ENCODE measurements at places on chromosomes 4 and X.

GRCh38 chr4:38666766-38667084 is 2.7 kb downstream of the KLF3 start:
- no peak for DNase-seq

DNA sequence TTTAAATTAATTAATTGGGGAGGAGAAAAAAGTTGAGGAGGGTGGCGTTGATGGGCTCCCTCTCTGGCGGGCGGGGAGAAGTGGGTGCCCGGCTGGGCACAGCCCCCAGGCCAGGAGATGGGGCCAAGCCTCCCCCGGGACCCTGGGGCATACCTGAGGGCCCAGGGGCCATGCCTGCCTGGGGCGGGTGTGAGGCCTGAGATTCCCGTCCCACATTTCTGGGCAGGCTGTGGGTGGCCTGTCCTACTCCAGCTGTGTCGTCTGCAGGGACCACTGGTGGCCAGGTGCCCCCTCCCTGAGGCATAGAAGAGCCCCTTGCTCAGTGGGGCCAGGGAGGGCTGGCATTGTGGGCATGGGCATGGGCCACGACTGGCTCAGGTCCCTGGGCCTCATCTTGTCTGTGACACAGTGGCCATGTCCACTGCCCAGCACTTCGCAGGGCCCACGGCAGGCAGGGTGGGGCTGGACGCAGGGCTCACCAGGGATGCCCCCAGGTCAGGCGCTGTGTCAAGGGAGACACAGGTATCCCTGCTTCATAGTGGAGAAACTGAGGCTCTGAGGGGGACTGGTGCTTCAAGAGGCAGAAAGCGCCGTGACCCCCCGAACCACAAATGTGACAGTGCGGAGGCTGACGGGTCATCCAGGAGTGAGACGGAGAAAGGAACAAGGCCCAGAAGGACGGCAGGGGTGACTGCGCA is 60.1 kb downstream of the FAM53A start:
- DNase-seq, result no peak

DNA sequence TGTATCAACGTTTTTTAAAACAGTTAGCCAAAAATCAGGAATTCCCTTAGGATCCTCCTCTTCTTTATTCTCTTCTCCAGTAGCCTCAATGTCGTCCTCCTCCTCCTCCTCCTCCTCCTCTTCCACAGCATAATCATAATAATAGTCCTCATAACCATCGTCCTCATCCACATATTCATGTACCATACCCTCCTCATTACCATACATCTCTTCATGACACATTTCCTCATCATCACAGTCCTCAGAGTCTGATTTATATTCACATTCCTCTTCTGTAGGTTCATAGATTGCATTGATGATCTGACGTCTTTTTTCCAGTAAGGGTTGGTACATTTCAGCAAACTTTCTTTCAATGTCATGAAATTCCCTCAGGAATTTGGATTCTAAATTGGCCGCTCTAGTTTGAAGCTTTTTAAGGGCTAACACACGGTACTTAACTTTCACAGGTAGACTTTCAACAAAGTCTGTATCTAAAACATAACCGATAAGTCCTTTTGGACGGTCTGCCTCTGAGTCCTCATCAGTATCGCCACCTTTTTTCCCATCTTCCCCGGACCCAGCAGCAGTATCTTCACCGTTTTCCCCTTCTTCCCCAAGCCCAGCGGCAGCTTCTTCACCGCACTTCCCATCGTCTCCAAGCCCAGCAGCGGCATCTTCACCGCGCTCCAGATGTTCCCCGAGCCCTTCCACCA is 771 bp downstream of the NAP1L2 start:
- no peak for DNase-seq

- no peak for DNase-seq
Measured at GRCh38 chr4:162981823-162982222, 184.9 kb downstream of the NAF1 start.

DNA sequence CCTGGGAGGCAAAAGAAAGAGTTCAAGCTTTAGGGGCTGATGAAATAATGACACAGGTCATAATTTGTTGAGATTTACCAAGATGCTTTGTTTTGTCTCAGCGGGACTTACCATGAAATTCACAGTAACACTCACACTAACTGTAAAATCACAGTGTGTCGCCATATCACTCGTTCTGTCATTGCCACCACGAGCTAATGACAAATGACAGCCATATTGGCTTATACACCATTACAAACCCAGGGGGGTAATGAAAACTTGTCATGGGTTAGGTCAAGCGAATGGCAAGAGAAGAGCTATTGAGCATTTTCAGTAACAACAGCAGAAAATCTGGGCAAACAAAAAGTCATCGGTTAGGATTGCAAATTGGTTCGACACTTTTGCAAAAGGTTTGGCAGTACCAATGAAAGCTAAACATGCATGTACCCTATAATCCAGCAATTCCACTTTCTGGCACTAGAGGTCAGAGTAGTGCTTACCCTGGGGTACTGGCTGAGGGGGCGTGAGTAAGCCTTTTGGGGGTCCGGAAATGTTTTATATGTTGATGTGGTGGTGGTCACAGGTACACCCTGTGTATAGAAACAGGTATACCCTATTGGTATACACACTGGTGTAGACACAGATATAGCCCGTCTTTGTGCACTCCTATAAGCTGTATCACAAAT is 83.9 kb upstream of the RAI2 start:
- DNase-seq, result no peak

DNA sequence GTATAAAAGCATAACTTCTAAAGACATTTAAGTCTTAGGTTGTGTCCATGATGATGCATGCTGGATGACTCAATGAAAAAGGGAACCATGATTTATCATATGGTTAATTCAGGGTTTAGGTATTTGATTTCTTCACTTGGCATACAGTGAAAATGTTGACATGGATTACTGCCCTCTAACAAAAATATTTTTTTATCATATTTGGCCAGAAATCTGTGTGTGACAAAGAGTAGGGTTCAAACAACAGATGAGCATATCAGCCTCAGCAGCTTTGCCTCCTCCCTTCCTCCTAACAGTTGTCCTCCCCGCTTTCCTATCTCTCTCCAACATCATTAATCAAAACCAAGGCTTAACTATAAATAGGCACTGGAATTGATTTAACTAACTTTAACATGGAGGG is 46.3 kb downstream of the ARHGAP6 start:
- DNase-seq, result no peak

DNA sequence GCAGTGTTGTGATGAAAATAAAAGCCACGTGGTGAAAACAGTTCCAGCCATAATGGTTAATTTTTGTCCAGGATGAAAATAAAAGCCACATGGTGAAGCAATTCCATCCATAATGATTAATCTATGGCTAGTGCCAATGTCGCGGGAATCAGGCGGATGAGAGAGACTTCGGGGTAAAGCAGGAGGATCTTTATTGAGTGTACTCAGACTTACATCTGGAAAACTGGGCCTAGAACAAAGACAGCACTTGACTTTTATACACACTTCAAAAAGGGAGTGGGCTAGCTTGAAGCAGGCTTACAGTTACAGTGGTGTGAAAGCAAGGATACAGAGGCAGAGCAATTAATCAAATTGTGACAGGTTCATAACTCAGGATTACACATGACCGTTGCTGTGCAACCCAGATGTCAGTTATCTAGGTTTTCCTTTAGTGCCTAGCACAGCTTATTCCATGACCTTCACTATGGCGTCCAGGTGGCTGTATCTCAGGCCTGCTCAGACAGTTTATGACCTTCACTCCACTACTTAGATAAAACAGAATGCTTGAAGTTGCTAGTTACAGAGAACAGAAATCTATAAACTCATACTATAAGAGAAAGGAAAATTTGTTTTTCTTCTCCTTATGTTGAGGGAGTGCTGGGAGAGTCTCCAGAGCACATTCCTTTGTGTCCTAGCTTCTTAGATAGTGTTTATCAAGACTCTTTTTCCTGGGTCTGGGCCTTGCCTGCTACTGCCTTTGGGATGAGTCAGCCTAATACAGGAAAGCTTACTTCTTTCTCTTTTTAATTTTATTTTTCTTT is 5.9 kb upstream of the PLA2G12A start:
- no peak for DNase-seq

DNA sequence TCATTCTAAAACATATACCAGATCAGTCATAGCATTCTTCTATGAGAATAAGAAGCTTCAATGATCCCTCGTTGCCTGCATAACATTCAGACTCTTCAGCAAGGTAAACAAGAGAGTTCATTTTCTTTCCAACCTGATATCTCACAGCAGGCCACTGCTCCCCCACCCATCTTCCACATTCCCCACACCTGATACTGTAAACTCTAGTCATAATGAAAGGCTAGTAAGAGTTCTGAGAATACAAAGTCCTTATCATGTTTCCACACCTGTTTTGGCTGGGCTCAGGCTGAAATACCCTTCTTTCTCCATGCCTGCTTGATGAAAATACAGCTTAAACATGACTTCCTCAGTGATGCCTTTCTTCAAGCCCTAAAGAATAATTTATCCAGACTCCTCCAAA is 2.3 kb upstream of the AASDH start:
- no peak for DNase-seq

- DNase-seq, result no peak
Measured at GRCh38 chr4:99394896-99395295, 40.2 kb downstream of the ADH7 start.

GRCh38 chrX:50996930-50997329 is 86.4 kb downstream of the BMP15 start:
- DNase-seq, result no peak

DNA sequence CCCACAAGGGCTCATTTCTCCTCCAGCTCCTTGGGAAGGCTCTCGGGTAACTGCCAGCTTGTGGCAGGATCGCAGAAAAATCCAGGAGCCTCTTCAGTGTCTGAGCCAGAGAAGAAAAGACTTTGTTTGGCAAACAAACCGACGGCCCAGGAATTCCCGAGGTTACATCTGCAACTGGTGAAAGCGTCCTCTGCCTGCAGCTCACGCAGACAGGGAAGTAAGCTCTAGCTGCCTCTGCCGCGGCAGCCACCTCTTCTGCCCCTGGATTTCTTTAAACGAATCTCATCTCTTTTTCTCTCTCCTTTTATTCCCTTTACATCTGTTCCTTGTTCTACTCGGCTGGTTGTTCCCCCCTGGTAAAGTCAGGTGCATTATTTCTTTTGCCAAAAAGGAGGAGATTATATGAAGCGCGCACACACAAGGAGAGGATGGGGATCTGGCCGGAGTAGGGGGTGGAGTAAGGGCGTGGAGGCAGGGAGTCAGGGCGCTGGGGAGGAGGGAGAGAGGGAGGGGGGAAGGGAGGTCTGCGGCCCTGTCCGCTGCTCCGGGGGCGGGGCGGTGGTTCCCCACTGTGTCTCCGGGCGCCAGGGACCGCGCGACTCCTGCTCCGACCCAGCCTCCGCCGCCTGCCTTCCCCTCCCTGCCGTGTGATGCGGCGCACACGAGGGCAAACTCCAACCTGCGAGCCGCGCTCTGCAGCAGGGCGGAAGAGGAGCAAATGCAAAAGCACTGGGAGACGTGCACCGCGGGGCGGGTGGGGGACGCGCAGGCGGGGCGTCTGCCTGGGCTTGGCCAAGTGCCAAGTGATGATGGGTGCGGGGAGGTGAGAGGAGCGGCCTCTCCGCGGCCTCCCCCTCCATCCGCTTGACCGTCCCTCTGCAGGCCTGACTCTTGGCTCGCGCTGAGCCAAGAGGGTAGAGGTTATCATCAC is at the start of gene DCHS2:
DCHS2 (minus strand) TSS at position 459 of the 931 bp plus-strand sequence; CDS start at position 15, 444 bp downstream.
- no peak for DNase-seq

All from activated T-cell treated with anti-CD3 and anti-CD28 coated beads, Interleukin-2, amount 50 U/mL, for 1 hour (primary cell).